Ammon's horn (tissue), 1 donor: ENCODE measurements at places on chromosomes 2 and 18.

GRCh38 chr18:73006331-73006730, 138.5 kb upstream of the NETO1 start:
- DNase-seq: no peak

DNA sequence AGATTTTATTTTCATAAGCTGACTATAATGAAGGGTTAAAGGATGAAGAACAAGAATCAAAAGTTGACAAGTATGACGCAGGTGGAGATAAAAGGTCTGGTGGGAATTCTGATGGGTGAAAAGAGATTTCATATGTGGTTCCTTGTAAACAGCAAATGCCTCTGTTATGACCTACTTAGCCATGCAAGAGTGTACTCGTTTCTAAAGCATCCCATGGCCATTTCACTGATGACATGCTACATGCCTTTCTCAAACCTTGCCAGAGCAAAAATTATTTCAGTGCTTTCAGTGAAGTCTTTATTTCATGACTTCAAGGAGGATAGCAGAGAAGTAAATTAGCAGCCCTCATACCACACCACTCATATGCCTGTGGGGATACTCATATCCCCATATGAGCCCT, 71.7 kb downstream of the FEZ2 start:
- no peak for DNase-seq

DNA sequence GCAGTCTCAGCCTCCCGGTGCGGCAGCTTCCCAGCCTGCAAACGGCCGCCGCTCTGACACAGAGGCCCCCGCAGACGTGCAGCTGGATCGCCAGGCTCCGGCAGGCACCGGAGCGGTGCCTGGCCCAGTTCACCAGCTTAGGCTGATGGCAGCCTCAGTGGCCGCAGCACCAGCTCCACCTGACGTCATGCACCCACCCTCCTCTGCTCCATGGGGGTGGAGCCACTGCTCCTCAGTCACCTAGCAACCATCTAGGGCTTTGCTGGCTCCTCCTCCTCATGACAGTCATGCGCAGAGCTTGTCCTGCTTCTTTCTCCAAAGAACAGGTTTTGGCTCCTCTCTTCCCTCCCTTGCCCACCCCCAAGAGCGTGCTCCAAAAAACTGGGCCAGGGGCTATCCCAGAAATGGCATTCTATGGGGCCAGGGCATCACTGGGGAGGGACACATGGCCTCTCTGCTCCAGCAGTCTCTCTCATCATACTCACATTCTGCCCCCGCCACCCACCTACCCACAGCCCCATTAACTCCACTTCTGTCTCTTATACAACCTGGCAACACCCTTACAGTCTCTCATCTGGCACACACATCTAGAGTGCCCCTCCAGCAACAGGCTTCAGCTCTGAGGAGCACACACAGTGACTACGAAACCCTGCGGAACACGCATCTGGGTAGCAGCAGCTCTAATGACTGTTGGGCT, 5.5 kb downstream of the DCTN1 start:
- DNase-seq: peak; percentile 99

- no peak for DNase-seq
Observed at GRCh38 chr18:2846636-2847316, at the start of gene EMILIN2. TSS of gene EMILIN2 (plus strand) at chr18:2847006. CDS start at chr18:2847189, 183 bp downstream.

DNA sequence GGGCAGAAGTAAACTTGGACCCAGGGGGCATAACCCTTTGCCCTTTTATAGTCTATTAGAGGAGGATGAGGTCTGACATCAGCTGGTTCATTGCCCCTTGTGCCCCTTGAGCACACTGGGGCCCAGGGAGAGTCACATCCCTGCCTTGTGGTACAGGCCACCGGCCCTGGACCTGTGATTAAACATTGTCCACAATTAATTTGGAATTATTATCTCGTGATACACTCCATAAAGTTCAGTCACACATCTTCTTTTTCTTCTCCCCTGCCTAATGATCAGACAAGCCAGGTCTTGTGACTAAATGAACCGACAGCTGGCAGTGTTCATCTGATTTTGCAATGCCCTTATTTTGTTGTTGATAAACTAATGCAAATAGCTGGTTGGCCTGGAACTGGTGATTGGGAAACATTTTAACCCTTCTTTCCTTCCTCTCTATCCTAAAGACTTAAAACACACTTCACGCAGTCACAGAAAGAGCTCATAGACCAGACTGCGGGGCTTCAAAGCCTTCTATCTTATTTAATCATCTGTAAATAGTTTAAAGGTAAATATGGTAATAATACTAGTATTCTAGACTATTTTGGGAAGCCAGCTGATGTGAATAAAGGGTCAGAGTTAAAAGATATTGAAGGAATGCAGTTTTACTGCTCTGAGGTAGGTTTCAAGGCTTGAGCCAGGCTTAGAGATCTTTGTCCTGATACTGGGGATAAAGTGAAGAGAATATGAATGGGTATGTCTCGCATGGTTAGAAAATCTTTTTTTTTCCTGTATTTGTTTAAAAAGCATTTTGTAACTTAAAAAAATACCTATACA, 13.4 kb downstream of the IL1R1 start:
- DNase-seq: peak; percentile 12

DNA sequence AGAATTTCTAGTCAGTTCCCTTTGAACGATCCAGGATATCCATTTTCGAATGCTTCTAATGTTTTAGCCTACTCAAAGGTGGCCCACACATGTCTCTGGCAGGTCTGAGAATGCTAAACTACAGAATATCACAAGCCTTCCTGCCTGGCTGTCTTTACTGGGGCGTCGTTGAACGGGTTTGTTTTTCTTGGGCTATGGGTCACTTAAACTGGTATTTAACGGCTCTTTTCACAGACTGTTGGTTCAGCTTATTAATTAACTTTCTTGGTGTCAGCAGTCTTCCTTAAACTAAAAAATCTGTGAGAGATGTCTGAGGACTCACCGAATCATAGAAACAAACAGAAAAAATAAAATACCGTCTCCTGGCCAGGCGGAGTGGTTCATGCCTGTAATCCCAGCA, 563.2 kb upstream of the NRP2 start:
- DNase-seq: no peak

GRCh38 chr2:86297382-86298147, 39.9 kb downstream of the REEP1 start:
- no peak for DNase-seq

GRCh38 chr2:46493241-46493970, 14.0 kb downstream of the TMEM247 start:
- no peak for DNase-seq

GRCh38 chr2:37898448-37898847, 26.6 kb upstream of the RMDN2 start:
- no peak for DNase-seq

GRCh38 chr2:147642765-147643164, 202.1 kb upstream of the ACVR2A start:
- DNase-seq: no peak

DNA sequence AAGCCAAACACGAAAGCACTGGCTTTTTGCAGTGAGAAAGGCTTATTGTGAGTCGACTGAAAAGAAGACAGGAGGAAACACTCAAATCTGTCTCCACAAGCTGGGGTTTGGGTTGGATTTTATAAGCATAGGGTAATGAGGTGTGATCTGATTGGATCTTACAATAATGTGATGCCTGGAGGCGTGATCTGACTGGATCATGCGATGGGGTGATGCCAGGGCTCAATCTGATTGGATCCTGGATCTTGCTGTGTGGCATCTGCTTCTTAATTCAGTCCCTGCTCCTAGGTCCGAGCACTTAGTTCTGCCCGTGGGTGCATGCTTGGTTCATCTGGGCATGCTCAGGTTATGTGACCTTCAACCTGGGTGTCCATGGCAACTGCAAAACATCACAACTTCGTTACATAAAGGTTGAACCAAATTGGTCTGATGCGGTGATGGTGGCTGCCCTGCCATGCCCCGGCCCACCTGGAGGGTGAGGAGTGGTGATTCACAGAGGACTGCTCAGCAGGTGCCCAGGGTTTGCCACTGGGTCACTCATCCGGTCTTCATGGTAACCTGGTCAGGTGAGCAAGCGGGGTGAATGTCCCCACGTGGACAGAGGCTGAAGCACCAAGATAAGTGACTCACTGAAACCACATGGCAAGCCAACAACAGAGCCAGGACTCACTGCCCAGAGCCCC, 111.0 kb downstream of the KCNF1 start:
- DNase-seq: no peak

DNA sequence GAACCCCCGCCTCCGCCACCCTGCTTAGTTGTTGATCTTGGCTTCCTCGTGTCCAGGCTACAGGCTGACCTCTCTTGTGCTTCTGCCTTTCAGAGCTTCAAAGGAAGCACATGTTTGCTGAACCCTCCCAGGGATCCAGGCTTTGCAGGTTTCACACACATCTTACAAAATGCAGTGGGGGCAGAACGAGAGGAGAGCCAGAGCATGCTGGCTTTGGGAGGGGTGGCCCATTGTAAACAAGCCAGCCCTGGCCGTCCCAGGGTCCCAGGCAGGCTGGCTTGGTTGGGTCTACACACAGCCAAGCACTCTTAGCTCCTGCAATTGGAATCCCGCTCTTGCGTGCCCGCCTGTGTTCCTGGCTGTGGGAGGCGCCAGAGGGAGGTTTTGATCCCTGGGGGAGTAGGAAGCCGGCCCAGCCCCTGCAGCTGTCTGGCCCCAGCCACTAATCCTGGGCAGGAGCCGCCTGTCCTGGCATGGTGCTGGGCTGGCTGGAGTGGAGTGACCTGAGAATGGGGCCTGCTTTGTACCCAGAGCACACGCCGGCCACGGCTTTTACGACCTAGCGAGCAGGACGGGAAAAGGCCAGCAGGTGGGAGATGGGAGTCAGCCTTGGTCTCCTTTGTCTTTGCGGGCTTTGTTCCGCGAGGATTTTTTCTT, 53.9 kb downstream of the SH3BP4 start:
- peak; percentile 81 for DNase-seq

GRCh38 chr2:43142921-43143438, 83.4 kb downstream of the ZFP36L2 start:
- DNase-seq: no peak

GRCh38 chr2:1856922-1857321, 112.6 kb upstream of the PXDN start:
- no peak for DNase-seq

GRCh38 chr2:230737300-230737699, 24.7 kb downstream of the CAB39 start:
- no peak for DNase-seq

DNA sequence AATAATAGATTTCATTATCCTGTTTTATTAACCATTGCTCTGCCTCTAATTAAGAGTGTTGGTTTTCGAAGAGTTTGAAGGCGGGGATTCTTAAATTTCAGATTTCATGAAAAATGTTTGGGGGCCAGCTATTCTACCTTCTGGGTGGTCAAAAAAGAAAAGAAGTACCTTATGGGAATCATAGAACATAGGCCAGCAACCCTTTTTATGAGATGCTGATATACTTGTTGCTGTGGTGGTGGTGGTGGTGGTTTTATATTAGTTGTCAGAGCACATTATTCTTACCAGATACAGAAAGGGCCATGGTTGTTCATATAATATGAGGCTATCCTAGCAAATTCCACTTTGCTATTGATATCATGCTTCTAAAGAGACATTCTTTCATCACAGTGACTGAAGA, 4.4 kb downstream of the ANKRD12 start:
- no peak for DNase-seq

DNA sequence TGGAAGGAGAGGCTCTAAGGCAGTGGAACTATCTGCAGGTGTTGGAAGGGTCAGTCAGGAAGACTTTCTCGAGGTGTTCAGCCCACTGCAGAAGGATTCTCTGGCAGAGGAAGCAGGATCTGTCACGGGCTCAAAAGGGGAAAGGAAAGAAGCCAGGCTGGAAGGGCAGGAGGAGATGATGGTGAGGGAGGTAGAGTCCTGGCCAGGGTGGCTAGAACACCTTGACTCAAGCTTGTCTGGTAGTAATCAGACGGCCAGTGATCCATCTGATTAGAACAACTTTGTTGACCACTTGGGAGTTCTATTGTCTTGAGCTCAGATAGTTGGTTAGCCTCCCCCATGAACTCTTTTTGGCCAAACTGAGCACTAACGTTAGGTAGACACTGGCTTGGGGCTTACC, 9.7 kb upstream of the ATOH8 start:
- no peak for DNase-seq

GRCh38 chr2:120935339-120936313, 200.0 kb downstream of the GLI2 start:
- DNase-seq: no peak

DNA sequence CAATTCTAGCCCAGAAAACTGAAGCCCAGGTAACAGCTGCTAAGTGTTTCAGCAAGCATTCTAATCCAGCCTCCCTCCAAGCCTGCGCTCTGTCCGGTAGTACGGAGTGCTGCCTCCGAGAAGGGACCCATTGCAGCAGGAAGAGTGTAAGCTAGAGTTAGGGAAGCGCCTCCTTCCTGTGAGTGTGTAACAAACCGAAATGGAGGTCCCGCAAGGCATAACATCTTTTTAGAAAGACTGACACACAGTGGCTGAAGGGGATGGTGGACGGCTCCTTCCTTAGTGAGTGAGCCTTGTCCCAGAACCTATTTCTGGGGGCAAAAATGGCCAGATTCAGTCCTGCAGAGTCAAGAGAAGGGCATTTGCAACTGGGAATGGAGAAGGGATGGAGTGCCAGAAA, 12.2 kb downstream of the PKDCC start:
- no peak for DNase-seq
